ENCODE measurements at places on chromosomes 5 and 9.

DNA sequence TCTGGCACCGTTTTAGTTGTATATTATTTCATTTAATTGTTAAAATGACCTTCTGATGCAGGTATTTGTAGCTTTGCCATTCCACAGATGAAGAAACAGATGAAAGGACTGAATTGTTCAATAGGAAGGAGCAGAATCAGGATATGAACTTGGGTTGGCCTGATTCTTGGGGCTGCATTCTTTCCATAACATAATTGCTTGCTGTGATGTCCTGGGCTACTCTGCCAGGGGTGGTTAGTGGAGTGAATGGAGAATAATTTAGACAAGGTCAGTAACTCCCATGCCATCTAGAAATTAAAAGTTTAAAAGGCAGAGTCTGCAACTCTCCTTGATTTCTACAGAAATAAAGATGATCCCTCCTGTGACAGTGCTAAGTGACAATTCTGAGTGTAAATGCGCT is 15.9 kb downstream of the TLR4 start:
- DNase-seq, result no peak

DNA sequence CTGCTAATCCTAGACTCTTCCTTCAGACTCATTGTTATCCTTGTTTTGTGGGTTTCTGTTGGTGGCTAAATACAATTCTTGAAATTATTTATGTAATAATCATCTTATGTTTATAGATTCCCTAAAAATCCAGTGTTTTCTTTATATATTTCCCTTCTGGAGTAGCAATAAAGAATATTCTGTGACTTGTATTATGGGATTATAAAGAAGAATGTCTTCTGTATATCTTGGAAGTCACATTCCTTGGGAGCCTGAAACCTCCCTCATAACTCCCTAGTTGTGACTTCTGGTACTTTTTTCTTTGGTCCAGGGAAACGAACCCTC is 356.1 kb downstream of the TMEM167A start:
- no peak for DNase-seq

GRCh38 chr9:85276741-85277140 is 465.0 kb downstream of the AGTPBP1 start:
- DNase-seq, result no peak

GRCh38 chr5:98314292-98314691 is 459.2 kb upstream of the RGMB start:
- no peak for DNase-seq

- no peak for DNase-seq
These were observed 94.7 kb downstream of the RXRA start for GRCh38 chr9:134420974-134421432.

DNA sequence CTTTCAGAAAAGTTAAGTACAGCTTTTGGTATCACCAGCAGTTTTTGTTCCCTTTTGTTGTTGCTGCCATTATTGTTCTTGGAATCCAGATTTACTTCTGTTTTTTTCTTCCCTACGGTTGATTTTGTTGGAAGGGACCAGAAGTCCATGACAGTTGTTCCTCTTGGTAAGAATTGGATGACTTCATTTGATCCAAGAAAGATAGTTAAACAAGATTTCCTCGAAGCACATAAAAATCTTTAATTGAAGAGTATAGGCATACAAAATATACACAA is 65.4 kb downstream of the CDC42SE2 start:
- no peak for DNase-seq

DNA sequence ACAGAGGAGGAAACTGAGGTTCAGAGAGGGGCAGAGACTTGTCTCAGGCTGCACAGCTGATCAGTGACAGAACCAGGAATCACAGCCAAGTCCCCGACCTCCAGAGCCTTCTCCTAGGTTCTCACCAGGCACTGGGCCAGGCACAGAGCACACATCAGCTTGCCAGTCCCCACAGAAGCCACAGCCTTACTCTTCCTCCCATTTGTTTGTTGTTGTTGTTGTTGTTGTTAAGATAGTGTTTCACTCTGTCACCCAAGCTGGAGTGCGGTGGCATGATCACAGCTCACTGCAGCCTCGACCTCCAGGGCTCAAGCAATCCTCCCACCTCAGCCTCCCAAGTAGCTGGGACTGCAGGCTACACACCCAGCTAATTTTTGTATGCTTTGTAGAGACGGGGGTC is 41.4 kb downstream of the NAIF1 start:
- DNase-seq, result no peak

GRCh38 chr5:62312674-62313073 is 6.7 kb downstream of the KIF2A start:
- no peak for DNase-seq

GRCh38 chr9:621201-621855 is 220.2 kb upstream of the DMRT1 start:
- no peak for DNase-seq

DNA sequence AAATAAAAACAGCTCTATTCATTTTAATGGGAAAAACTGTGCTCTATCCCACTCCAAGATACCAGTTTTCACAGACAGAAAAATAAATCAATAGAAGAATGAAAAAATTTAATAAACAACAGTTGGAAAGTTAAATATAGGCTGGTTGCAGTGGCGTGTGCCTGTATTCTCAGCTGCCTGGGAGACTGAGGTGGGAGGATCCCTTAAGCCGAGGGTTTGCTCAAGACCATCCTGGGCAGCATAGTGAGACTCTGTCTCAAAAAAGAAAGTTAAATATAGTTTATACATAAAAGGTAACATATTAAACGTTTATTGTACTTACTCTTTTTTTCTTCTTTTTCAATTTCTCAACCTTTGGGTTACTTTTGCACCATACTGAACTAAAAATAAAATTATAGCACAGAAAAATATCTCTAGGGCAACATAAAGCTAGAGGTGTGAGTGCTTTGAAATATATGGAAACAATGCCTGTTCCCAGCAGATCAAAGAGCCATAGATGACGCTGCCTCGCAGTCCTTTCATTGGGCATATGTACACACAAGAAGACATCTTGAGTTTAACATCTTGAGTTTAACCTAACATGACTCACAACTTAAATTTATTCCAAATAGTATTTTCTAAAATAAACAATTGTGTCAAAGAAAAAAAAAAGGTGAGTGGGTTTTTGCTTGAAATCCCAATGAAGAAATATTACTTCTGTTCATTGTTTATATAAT is 25.7 kb upstream of the KLF9 start:
- no peak for DNase-seq

- DNase-seq, result no peak
These were observed 19.1 kb downstream of the GLRA1 start for GRCh38 chr5:151905557-151905961.

- DNase-seq, result no peak
These were observed 43.7 kb downstream of the GLRX start for GRCh38 chr5:95778713-95779436.

DNA sequence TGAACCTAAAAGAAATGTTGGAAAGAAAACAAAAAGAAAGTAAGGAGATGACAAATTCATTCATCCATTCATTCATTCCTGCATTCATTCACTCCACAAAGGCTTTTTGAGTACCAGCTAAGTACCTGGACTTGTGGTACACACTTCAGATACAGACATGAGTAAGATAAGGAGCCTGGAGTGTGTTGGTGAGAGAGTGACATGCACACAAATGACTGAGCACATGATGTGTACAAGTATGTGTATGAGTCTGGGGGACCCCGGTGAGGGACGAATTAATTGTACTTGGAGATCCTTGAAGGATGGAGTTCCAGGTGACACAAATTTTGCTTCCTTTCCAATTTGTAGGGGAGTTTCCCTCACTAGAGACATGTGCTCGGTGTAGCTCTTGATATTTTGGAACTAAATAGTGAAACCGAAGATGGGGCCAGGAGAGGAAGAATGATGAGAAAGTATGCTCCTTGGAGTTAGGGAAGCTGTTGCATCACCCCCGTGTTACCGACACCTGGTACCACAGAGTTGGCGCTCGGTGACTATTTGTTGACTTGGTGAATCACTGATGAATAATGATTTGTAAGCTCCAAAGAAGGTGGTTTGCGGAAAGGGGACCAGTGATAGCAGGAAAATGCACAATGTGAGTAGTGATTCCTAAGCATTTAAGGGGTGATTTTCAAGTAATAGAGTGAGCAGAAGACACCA is 509.8 kb downstream of the CCDC171 start:
- no peak for DNase-seq

DNA sequence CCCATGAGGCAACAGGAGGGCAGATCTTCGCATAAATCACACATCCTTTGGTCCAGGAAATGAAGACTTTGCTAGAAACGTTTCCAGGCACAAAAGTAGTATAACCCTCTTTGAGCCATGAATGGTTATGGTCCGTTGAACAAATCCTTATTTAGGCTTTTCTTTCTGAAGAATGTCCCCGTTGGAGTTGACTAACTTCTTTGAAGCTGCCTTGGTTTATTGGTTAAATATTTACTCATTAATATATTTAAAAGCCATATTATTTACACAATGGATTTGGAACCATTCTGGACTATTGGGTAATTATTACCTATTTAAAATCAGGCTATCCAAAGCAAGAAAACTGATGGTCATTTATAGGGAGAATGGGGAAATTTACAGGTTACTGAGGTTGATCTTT is 347.6 kb upstream of the SLC30A5 start:
- DNase-seq, result no peak

GRCh38 chr9:70079417-70080037 is 35.9 kb downstream of the MAMDC2 start:
- no peak for DNase-seq

Data from esophagus squamous epithelium (tissue), 5 donors.